Activated CD4-positive, alpha-beta memory T cell treated with anti-CD3 and anti-CD28 coated beads, Interleukin-2, amount 10 ng/mL, durations not matched to agents 7 days and 5 days (primary cell): ENCODE measurements at places on chromosomes 2 and 18.

DNA sequence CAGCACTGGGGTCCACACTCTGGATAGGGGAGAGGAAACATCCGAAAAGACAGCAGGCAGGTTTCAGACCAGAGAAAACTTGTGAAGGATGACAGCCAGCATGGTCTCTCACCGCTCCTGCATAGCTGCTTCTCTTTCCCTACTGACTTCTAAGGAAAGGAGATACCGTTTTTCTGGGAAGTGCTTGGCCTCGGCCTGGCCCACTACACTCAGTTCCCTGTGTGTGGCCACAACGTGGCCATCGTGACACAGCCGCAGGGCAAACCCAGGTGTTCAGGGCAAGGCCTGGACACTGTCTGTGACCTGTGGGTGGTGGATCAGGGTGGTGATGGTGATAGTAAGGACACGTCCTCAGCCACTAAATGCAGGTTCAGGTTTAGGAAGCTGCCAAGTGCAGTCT is 34.2 kb upstream of the ACAA2 start:
- H3K36me3 ChIP-seq = no peaks in the 10 kb centered on the region
- H3K27ac ChIP-seq = no peak overlapping the region
- H3K27me3 ChIP-seq = peaks cover 9% of the 10 kb centered on the region
- H3K4me3 ChIP-seq = no peak overlapping the region
- DNase-seq = no peak
- H3K4me1 ChIP-seq = peaks cover 2% of the 10 kb centered on the region

DNA sequence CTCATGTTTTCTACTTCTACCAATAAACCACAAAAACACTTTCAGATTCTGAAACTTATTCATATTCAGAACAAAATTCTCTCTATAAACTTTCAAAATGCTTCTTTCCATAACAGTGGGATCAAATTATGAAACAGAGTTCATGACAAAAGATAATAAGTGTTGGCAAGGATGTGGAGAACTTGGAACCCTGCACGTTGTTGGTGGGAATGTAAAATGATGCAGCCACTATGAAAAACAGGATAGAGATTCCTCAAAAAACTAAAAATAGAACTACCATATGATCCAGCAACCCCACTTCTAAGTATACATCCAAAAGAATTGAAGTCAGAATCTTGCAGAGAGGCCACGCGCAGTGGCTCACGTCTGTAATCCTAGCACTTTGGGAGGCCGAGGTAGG is 45.4 kb downstream of the GEMIN6 start:
- no peaks in the 10 kb centered on the region for H3K27me3 ChIP-seq
- no peak overlapping the region for H3K4me3 ChIP-seq
- H3K36me3 ChIP-seq = peaks cover 20% of the 10 kb centered on the region

GRCh38 chr2:19881221-19881907 is 20.4 kb downstream of the TTC32 start:
- DNase-seq = peak; percentile 9
- no peak overlapping the region for H3K4me3 ChIP-seq
- H3K27ac ChIP-seq = no peak overlapping the region
- H3K27me3 ChIP-seq = no peaks in the 10 kb centered on the region
- H3K4me1 ChIP-seq = no peaks in the 10 kb centered on the region

- no peaks in the 10 kb centered on the region for H3K27me3 ChIP-seq
- no peaks in the 10 kb centered on the region for H3K4me1 ChIP-seq
- no peak overlapping the region for H3K27ac ChIP-seq
- no peak for DNase-seq
- H3K36me3 ChIP-seq = no peaks in the 10 kb centered on the region
These were observed 5.1 kb upstream of the HNMT start for GRCh38 chr2:137959166-137959565.

- H3K27ac ChIP-seq = no peak overlapping the region
- no peak overlapping the region for H3K4me3 ChIP-seq
- DNase-seq = no peak
- H3K36me3 ChIP-seq = no peaks in the 10 kb centered on the region
These were observed 103.5 kb downstream of the NYAP2 start for GRCh38 chr2:225502971-225503370.

DNA sequence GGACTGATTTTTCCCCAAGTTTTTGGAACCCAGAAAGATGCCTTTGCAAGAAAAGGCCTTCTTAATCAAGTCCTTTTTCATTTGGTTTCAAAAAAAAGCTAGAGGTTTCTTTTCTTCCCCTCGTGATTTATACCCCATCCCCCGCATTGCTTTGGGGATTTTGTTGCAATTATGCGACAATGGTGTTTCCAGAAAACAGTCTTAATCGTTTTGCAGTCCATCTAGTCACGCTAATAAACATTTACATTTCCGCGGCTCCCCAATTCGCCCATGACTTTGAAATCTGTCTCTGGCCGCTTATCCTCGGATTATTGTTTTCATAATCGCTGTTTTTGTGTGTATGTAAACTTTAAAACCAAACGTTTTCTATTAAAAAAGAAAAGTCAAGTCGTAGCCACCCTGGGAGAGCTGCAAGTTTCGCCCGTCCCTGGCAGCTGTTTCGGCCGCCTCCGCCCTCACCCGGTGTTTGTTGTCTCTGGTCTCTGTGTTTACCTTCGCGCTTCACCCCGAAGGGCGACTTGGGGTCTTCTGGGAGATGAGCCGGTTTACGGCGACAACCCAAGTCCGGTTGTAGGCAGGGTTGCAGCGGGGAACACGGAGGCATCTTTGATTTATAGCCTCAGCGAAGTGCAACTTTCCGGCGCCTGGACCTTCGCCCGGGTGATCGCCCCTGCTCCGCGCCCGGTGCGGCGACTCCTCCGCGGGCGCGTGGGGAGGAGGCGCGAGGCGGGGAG is 667 bp downstream of the SP9 start:
- peaks cover 7% of the 10 kb centered on the region for H3K36me3 ChIP-seq
- H3K27ac ChIP-seq = peak overlapping the region; percentile 60
- H3K4me1 ChIP-seq = peaks cover 42% of the 10 kb centered on the region
- no peak for DNase-seq
- H3K4me3 ChIP-seq = peak overlapping the region; percentile 49

DNA sequence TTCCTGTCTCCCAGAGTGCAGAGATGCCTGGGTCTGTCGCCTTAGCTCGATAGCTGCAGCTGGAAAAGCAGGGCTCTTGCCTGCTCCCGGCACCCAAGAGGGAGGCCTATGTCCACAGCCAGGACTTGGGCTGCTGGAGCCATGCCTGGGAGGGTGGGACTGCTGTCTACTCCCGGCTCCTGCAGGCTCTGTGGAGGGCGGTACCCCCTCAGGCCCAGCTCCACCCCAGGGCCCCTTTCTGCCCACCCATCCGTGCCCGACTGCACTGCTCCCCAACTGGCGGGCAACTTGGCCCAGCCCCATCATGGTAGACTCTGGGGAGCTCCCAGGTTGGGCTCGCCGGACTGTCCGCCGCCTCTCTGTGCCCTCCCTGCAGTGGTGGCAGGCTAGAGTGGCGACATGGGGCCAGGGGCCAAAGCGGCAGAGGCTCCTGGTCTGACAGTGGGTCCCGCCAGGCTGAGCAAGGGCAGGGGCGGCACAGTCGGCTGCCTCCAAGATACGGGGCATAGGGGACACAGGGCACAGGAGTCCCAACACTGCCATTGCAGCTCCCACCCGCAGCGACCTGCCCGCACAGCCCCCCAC is 901.0 kb downstream of the CCDC85A start:
- no peak for DNase-seq
- H3K4me1 ChIP-seq = no peaks in the 10 kb centered on the region
- no peaks in the 10 kb centered on the region for H3K27me3 ChIP-seq
- H3K36me3 ChIP-seq = no peaks in the 10 kb centered on the region
- H3K4me3 ChIP-seq = no peak overlapping the region
- no peak overlapping the region for H3K27ac ChIP-seq

- no peaks in the 10 kb centered on the region for H3K4me1 ChIP-seq
These were observed 19.3 kb downstream of the BCL11A start for GRCh38 chr2:60534052-60534685.

DNA sequence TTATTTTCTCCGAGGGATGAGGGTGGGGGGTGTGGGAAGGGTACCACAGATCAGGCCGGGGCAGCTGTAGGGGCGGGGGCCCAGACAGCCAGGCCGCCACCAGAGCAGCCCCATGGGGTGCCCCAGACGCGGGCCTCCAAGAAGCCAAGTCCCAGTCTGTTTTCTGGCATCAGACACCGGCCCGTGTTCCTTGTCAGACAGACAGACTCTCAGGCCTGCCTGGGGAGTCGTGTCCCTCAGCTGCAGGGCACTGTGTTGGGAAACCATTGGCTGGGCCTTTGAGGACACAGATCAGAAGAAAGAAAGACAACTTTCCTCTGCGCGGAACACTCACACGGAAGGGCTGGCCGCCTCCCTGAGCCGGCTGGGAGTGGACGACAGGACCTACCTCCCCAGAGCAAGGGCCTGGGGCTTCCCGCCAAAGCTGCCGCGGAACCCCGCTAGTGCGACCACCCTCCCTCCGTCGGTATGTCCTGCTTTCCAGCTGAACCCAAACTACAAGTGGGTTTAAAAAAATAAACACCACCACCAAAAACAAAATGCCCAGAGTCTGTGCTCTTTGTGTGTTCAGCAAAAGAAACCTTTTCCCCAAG is 88.0 kb downstream of the SMAD7 start:
- no peak for DNase-seq
- H3K4me1 ChIP-seq = peaks cover 7% of the 10 kb centered on the region
- H3K4me3 ChIP-seq = no peak overlapping the region
- no peak overlapping the region for H3K27ac ChIP-seq

DNA sequence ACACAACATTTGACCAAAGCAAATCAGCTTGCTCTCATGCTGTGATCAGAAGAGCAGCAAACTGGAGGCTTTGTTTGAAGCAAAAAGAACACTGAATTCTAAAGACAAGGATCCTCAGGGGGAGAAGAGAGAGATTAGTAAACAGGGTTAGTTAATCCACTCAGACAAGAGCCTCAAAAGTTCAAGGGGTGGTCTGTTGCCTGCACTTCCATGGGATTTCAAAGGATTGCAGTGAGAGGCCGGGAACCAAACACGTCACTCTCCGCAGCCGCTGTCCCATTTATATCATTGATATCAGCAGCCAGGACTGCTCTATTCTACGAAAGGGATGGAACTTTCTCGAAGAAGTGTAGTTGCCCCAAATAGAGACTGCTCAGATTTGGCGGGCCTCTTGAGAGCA is 97.8 kb upstream of the SP3 start:
- H3K36me3 ChIP-seq = no peaks in the 10 kb centered on the region
- no peak overlapping the region for H3K4me3 ChIP-seq
- H3K4me1 ChIP-seq = no peaks in the 10 kb centered on the region

GRCh38 chr2:98037206-98037605 is 41.5 kb upstream of the TMEM131 start:
- no peak overlapping the region for H3K4me3 ChIP-seq
- no peaks in the 10 kb centered on the region for H3K4me1 ChIP-seq
- peaks cover 8% of the 10 kb centered on the region for H3K27me3 ChIP-seq
- DNase-seq = no peak

DNA sequence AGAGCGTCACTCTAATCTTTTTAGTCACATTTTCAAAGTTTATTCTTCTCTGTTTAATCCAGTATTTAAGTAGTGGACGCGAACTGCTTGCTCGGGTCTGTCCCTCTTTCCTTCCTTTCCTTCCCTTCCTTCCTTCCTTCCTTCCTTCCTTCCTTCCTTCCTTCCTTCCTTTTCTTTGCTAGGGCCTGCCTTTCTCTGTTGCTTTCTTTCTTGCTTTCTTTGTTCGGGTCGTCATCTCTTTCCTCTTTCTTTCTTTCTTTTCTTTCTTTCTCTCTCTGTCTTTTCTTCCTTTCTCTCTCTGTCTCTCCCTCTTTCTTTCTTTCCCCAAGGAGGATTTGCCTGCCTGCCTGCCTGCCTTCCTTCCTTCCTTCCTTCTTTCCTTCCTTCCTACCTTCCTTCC is 3.0 kb upstream of the ACKR3 start:
- DNase-seq = no peak
- peaks cover 8% of the 10 kb centered on the region for H3K36me3 ChIP-seq
- no peak overlapping the region for H3K27ac ChIP-seq
- no peak overlapping the region for H3K4me3 ChIP-seq

DNA sequence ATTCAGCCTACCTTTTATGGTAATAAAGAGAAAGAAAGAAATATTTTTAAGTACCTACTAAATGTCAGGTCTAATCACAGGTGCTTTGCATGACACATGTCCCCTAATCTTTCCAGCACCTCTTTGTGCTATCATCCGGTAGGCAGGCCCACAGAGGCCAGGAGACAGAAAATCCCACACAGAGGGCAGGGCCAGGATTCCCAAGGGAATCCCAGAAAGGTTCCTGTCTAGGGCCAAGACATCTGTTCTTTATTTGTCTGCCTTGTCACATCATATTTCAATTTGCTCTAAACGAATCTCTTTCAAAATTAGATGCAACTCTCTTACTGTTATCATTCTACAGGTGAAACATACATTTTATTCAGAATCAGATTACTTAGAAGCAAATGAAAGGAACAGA is 676.1 kb upstream of the GYPC start:
- H3K4me3 ChIP-seq = no peak overlapping the region
- DNase-seq = no peak
- H3K36me3 ChIP-seq = no peaks in the 10 kb centered on the region
- no peaks in the 10 kb centered on the region for H3K27me3 ChIP-seq

- peak overlapping the region; percentile 43 for H3K4me3 ChIP-seq
- DNase-seq = peak; percentile 66
- H3K27me3 ChIP-seq = no peaks in the 10 kb centered on the region
- peaks cover 26% of the 10 kb centered on the region for H3K36me3 ChIP-seq
- H3K27ac ChIP-seq = peak overlapping the region; percentile 75
These were observed 4.7 kb upstream of the PSD4 start for GRCh38 chr2:113169002-113169530.

DNA sequence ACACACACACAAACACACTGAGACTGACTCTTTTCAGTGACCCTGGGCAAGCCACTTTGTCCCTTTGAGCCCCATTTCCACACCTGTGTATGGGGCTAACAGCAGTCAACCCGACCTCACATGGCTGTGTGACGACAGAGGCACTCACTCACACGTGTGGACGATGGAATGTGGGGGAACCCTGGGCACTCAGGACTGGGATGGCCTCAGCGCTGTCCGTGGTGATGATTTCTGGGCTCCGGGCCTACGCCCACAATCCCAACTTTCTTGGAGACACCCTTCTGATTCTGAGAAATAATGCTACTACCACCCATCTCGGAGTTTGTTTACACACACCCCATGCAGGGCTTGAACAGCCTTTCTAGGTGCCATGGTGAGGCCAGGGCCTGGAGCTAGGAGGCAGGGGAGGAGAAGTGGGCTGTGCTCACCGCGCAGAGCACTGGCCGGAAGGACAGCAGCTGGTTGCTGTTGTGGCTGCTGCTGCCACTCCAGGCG is 1.5 kb downstream of the CRYBA2 start:
- H3K4me3 ChIP-seq = no peak overlapping the region
- no peaks in the 10 kb centered on the region for H3K36me3 ChIP-seq
- no peak for DNase-seq
- no peak overlapping the region for H3K27ac ChIP-seq

DNA sequence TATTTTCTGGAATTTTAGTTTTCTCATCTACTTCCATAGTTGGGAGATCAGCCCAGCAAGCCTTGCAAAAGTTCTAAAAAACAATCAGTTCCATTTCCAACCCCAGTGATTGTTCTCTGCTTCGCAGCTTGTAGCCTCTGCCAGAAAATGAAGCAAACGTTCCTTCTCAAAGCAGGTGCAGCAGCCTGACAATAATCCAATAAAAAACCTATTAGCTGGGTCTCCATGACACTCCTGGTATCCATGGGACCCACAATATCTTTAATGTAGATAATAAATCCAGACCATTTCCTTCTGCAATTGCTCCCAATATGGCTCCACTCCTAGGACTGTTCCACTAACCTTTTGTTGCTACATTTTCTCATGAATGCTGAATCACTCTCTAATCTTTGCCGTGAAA is 140.8 kb upstream of the SETBP1 start:
- H3K27me3 ChIP-seq = no peaks in the 10 kb centered on the region
- no peak overlapping the region for H3K27ac ChIP-seq
- H3K4me1 ChIP-seq = no peaks in the 10 kb centered on the region
- H3K4me3 ChIP-seq = no peak overlapping the region

GRCh38 chr2:100611079-100612029 is 48.6 kb downstream of the PDCL3 start:
- H3K27ac ChIP-seq = no peak overlapping the region
- H3K36me3 ChIP-seq = no peaks in the 10 kb centered on the region
- DNase-seq = no peak
- peaks cover 2% of the 10 kb centered on the region for H3K4me1 ChIP-seq
